ENCODE measurements at places on chromosomes 4 and X. TPM values are rescaled to one million over a fixed set of nuclear protein-coding genes. Genes with fewer than 3 reads are reported as not detected.
A peak's percentile ranks its signal among the peaks of the same experiment; 100 is the strongest.

GC gene
- total RNA-seq, result not detected

ARSJ gene
- total RNA-seq, result 42.4 TPM

SOWAHB gene
- 0.32 TPM for total RNA-seq

ADH1B gene
- total RNA-seq, result 502 TPM

BEND2 gene
- total RNA-seq, result not detected

BRS3 gene
- not detected for total RNA-seq

KCND1 gene
- 3.4 TPM for total RNA-seq

DNA sequence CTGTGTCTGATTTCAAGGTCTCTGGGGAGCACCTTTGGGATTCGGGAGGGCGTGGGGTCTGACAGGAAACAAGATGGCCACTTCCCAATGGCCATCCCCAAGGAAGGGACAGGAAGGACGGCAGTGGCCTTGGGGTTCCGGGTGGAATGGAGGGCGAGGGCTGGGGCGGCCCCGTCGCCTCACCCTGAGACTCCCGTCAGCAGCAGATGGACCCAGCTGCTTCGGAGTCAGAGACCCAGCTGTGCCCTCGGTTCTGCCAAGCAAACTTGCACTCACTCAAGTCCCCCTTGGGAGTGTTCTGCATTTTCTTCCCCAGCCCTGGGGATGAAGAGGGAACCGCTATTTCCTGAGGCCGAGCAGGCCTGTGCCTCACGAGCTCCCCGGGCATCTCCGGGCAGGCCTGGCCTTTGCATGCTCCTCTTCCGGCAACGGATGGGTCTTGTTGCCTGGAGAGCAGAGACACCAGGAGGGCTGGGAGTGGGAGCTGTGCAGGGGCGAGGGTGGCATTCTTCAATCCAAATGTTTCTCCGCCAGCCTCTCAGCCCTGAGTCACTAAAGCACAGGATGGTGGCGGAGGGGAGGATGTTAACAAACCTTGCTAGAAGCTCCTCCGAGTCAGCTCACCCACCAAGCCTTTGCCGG is 6.8 kb upstream of the DUSP9 start:
- no peaks in the 10 kb centered on the region for H3K4me1 ChIP-seq
- no peak for DNase-seq
- no peak overlapping the region for H3K27ac ChIP-seq

DNA sequence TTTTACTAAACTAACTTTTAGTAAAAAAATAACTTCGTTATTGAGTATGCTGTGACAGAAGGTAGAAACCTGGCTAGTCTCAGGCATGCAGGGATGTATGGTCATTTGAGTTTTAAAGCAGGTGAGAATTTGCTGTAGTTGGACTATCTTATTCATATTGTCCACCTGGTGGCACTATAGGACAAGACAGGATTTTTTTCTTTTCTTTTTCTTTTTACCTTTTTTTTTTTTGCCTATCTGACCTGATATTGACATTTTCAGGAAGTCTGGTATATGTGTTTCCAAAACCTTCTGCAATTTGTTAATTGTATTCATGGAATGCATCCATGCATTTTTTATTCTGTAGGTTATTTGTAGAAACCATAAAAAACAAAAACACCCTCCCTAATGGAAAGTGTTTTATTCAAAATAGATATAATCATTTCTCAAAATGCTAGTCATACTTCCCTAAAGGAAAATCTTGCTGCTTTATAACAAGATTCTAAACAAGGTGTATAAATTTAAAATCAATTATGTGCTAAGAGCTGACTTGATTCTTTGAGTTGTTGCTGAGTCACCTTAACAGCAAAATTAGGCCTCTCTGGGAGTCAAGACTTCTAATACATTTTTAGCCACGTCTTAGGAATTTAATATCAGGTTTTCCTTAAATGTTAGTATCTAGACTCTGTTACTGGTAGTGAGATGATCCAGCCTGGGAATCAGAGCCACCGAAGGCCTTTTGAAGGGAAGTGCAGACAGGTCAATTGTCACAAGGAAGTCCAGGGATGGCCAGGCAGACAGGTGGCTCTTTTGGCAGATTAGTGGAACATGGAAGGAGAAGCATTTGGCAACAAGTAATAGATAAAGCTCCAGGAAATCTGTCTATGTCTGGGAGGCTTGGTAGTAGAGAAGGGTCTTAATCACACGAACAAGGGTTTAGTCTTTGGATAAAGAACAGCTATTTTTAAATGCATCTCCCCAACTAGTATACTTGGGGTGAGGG is 201.3 kb upstream of the GNPDA2 start:
- no peak for DNase-seq
- no peaks in the 10 kb centered on the region for H3K27me3 ChIP-seq
- H3K27ac ChIP-seq, result no peak overlapping the region
- no peaks in the 10 kb centered on the region for H3K4me1 ChIP-seq
- no peak overlapping the region for H3K4me3 ChIP-seq
- no peaks in the 10 kb centered on the region for H3K36me3 ChIP-seq

GRCh38 chr4:60805500-60806313 is 394.4 kb upstream of the ADGRL3 start:
- H3K27me3 ChIP-seq, result no peaks in the 10 kb centered on the region
- no peak overlapping the region for H3K27ac ChIP-seq
- peaks cover 3% of the 10 kb centered on the region for H3K4me1 ChIP-seq
- DNase-seq, result no peak

DNA sequence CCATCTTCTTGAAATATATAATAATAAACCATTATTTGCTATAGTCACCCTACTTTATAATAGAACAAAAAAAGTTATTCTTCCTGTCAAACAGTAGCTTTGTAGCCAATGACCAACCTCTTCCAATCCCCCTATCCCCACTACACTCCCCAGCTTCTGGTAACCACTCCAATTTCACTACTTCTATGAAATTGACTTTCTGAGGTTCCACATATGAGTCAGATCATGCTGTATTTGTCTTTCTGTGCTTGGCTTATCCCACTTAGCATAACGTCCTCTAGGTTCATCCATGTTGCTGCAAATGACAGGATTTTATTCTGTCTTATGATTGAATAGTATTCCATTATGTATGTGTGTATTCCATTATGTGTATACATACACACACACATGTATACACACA is 809.7 kb upstream of the NDST4 start:
- H3K36me3 ChIP-seq, result no peaks in the 10 kb centered on the region
- no peak overlapping the region for H3K4me3 ChIP-seq
- H3K27me3 ChIP-seq, result peaks cover 3% of the 10 kb centered on the region
- DNase-seq, result no peak

DNA sequence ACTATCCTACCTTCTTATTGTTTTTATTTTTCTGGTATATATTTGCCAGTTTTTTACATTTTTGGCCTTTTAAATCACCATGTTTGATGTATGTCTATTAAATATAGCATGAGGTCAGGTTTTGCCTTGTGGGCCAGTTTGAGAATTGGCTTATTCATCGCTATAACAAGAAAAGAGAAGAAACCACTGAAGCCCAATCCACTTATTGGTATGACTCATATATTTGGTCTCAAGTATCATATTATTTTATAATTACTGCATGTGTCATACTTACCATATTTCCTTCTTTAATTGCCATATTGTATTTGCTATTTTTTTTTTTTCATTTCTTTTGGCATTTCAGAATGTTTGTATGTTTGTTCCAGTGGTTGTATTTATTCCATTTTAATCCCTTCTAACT is 99.3 kb downstream of the IRF2 start:
- no peak overlapping the region for H3K27ac ChIP-seq
- no peaks in the 10 kb centered on the region for H3K4me1 ChIP-seq
- no peaks in the 10 kb centered on the region for H3K27me3 ChIP-seq

DNA sequence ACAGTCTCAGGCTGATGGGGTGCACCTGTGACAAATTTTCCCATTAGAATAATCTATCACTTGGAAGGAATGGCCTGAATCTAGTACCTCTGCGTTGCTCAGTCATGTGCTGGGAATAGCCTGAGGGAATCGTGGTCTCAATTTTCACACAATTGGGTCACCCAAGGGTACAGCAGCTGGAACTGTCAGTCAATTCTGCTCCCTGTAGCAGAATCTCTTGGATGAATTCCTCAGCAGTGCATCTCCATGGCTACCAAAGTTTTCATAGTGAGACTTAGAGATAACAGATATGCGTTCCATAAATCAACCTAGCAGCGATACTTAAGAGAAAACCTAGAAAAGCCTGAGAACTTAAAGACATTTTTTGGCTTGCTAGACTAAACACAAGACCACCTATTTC is 288.7 kb upstream of the CTSO start:
- H3K27ac ChIP-seq, result no peak overlapping the region
- H3K4me3 ChIP-seq, result no peak overlapping the region
- DNase-seq, result no peak
- no peaks in the 10 kb centered on the region for H3K4me1 ChIP-seq
- no peaks in the 10 kb centered on the region for H3K27me3 ChIP-seq

GRCh38 chr4:140856621-140857062 is 100.5 kb upstream of the TBC1D9 start:
- no peak for DNase-seq
- H3K27me3 ChIP-seq, result no peaks in the 10 kb centered on the region

DNA sequence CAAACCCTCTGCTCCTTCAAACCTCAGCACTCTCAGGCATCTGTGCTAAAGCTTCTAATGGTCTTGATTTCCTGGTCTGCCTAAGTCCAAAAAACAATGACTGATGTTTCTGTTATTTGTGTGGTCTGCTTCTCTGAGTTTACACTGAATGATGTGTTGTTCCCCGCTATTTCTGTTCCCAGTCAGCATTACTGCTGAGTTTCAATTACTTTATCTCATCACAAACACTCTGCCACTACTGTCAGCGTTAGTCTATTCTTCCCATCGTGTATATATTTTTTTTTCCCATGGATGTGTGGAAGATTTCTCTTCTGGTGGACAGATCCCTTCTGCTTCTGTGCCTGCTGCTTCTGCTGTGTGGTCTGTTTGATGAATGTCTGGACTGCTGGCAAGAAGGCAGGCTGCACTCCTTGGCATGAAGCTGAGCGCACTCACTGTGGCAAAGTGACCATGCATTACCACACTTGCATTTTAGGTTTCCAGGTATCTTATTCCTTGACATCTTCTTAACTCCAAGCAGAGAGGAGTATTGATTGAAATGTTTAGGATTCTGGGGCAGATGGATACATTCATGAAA is 106.9 kb upstream of the PAQR3 start:
- H3K4me1 ChIP-seq, result no peaks in the 10 kb centered on the region
- no peak overlapping the region for H3K4me3 ChIP-seq
- DNase-seq, result no peak
- no peaks in the 10 kb centered on the region for H3K27me3 ChIP-seq

GRCh38 chr4:26863512-26863911 is 2.9 kb downstream of the STIM2 start:
- H3K4me1 ChIP-seq, result peaks cover 2% of the 10 kb centered on the region
- H3K27ac ChIP-seq, result no peak overlapping the region
- H3K36me3 ChIP-seq, result no peaks in the 10 kb centered on the region
- no peak overlapping the region for H3K4me3 ChIP-seq
- H3K27me3 ChIP-seq, result no peaks in the 10 kb centered on the region

DNA sequence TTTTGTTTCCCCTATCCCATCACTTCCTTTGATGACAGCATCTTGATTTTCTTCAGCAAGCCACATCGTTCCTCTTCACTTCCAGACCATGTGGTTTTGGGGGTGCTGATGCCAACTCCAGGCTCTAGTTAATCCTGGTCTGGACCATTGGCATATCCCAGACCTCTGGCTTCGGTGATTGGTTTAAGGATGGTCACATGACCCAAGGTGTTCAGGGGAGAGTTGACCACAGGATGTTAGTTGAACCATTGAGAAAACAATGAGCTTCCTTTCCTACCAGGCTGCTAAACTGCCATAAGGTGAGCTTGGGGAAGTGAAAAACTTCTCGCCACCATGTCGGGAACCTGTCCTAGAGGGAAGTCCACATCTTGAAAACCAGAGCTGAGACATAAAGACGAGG is 60.9 kb upstream of the TLR3 start:
- H3K27me3 ChIP-seq, result no peaks in the 10 kb centered on the region
- DNase-seq, result no peak
- no peaks in the 10 kb centered on the region for H3K4me1 ChIP-seq

- no peak overlapping the region for H3K4me3 ChIP-seq
- H3K4me1 ChIP-seq, result no peaks in the 10 kb centered on the region
- H3K27ac ChIP-seq, result peak overlapping the region; percentile 64
- H3K27me3 ChIP-seq, result no peaks in the 10 kb centered on the region
- H3K36me3 ChIP-seq, result no peaks in the 10 kb centered on the region
Observed at GRCh38 chrX:53088136-53088974, 5.6 kb upstream of the KANTR start.

DNA sequence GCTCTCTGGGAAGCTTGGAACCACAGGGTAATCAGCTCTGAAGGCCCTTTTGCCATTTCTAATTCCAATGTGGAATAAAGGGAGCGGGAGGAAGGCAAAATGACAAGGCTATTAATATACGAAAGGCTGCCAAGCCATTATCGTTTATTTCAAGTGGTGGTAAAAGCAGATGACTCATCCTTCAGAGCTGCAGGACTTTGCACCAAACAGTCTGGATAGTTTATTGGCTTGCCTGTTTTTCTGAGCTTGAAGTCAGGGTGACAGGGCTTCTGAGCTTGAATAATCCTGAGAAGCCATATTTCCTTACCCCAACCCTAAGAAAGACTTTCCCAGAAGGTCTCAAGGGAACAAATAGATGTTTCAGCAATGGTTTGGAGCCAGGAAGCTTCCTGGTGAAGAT is 7.7 kb upstream of the GABRE start:
- H3K27me3 ChIP-seq, result no peaks in the 10 kb centered on the region
- H3K36me3 ChIP-seq, result no peaks in the 10 kb centered on the region
- no peaks in the 10 kb centered on the region for H3K4me1 ChIP-seq
- DNase-seq, result no peak

- H3K27ac ChIP-seq, result no peak overlapping the region
- no peaks in the 10 kb centered on the region for H3K4me1 ChIP-seq
- H3K4me3 ChIP-seq, result no peak overlapping the region
- DNase-seq, result no peak
- no peaks in the 10 kb centered on the region for H3K36me3 ChIP-seq
- H3K27me3 ChIP-seq, result no peaks in the 10 kb centered on the region
Observed at GRCh38 chrX:31423609-31424189, 351.9 kb upstream of the FTHL17 start.

- no peaks in the 10 kb centered on the region for H3K27me3 ChIP-seq
- H3K27ac ChIP-seq, result no peak overlapping the region
- H3K4me3 ChIP-seq, result no peak overlapping the region
- H3K36me3 ChIP-seq, result no peaks in the 10 kb centered on the region
Observed at GRCh38 chrX:19666950-19667349, 151.6 kb upstream of the MAP3K15 start.

DNA sequence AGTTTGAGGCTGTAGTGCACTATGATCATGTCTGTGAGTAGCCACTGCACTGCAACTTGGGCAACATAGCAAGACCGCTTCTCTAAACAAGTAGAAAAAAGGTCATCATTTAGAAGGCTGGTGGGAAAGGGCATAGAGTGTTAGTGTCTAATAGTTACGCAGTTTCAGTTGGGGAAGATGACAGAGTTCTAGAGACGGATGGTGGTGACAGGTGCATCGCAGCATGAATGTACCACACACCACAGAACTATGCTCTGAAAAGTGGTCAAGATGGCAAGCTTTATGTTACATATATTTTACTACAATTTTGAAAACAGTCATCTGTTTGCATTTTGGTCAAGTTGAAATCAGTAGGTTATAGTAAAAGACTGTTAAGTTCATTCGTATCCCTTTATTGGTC is 23.7 kb upstream of the CLDN34 start:
- no peak for DNase-seq
- no peak overlapping the region for H3K4me3 ChIP-seq
- H3K4me1 ChIP-seq, result no peaks in the 10 kb centered on the region

GRCh38 chr4:8332038-8332857 is 62.7 kb downstream of the HTRA3 start:
- no peaks in the 10 kb centered on the region for H3K36me3 ChIP-seq
- no peaks in the 10 kb centered on the region for H3K27me3 ChIP-seq
- DNase-seq, result peak; percentile 24
- H3K4me3 ChIP-seq, result no peak overlapping the region
- H3K4me1 ChIP-seq, result no peaks in the 10 kb centered on the region
- no peak overlapping the region for H3K27ac ChIP-seq

GRCh38 chrX:117936118-117936517 is 180.5 kb downstream of the KLHL13 start:
- no peaks in the 10 kb centered on the region for H3K27me3 ChIP-seq
- H3K36me3 ChIP-seq, result no peaks in the 10 kb centered on the region
- DNase-seq, result no peak
- H3K4me3 ChIP-seq, result no peak overlapping the region
- no peaks in the 10 kb centered on the region for H3K4me1 ChIP-seq

Measured in aorta (tissue), 5 donors.